ENCODE measurements at places on chromosomes 2 and 18.

DNA sequence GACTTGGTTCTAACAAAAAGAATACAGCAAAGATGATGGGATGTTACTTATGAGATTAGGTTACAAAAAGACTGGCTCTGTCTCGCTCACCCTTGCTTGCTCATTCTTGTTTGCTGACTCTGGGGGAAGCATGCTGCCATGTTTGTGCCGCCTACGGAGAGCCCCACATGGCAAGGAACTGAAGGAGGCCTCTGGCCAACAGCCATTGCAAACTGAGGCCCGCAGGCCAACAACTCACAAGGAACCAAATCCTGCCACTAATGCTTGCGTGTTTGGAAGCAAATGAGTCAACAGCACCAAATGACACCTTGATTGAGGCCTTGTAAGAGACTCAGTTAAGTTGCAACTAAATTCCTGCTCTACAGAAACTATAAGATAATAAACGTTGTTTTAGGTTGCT lies 297.6 kb upstream of the STON1 start:
- DNase-seq: no peak

DNA sequence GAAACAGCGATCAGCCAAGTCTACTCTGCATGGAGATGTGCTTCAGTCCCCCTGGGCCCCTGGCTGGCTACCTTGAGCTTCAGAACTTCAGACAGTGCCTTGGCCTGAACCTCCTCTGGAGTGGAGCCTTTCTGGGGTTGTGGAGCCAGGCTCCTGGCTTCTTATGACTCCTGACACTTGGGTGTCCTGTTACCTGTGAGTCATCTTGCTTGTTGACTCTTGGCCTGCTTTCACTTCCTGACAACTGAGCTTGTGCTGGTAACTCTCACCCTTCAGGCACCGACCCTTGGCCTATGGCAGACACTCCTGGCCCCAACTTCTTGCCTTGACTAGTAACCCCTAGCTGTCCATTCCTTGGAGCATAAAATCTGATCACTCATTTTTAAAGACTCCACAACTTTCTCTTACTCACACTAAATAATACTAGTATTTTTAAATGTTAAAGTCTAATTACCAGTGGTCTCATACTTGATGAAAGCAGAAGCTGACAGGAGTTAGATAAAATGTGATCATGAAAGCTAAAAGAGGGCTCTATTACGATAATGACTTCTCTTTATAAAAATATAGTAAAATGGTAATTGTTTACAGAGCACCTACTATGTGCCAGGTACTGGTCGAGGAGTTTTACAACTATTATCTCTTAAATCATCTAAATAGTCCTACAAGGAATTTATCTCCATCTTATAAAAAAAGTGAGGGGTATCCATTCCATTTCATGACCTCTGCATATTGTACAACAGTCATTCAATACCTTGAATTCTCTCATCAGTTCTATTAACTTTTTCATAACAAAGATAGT lies 46.3 kb upstream of the VIT start:
- DNase-seq: no peak

- DNase-seq: no peak
Measured at GRCh38 chr18:77635451-77635850, 385.8 kb downstream of the GALR1 start.

DNA sequence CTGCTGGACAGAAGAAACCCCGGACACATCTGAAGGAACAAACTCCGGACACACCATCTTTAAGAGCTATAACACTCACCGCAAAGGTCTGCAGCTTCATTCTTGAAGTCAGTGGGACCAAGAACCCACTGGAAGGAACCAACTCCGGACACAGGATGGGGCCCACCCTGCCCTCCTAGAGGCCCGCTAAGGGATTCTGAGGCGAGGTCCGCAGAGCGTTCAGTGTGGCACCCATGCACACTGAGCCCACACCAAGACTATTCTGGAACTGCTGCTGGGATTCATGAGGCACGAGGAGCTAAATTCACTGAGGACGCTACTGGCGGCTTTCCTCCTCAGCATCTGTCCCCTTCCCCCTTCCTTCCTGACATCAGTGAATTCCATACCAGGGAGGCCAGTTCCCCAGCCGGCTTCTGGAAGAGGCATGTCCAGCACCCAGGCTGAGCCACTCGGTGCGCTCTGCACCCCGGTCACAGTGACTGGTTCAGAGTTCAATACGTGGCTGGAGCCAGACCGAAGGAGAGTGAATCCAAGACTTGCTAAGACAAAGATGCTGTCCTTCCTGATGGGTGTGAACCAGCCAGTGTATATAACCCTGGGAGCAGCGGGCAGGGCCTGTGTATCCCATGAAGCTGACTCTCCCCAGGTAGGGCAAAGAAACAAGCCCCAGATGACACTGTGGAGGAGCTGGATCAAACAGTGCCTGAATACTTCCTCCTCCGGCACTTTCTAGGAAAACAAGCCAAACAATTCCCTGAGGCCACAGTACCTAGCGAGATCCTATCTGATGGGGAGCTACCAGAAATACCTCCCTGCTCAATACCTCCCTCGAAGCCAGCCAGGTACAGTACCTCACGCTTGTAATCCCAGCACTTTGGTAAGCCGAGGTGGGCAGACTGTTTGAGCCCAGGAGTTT lies 11.1 kb downstream of the HDAC4 start:
- DNase-seq: no peak

DNA sequence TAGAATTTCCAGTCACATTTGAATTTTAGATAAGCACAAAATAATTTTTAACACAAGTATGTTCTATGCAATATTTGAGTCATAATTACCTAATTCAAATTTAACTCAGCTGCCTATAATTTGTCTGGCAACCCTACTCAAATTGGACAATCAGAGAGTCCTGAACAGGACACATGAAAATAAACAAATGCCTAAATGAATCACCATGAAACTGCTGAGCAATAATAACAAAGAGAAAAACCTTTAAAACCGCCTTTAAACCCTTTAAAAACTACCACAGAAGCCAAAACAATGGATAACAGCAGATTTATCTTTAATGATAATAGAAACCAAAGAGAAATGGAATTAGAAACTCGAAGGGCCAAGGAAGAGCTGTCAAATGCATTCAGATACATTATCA lies 39.5 kb downstream of the ARL4C start:
- no peak for DNase-seq

DNA sequence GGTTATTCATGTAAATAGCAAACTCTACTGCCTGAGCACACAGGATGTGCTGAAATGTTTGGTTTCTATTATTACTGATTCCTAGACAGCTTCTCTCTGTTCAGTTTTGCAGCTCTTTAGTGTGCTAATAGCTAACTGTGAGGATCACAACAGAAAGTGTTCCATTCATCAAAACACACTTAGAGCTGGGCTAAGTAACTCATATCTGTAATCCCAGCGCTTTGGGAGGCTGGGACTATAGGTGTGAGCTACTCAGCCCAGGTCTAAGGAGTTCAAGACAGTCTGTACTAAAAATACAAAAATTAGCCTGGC lies 63.2 kb downstream of the MOGAT1 start:
- DNase-seq: no peak

DNA sequence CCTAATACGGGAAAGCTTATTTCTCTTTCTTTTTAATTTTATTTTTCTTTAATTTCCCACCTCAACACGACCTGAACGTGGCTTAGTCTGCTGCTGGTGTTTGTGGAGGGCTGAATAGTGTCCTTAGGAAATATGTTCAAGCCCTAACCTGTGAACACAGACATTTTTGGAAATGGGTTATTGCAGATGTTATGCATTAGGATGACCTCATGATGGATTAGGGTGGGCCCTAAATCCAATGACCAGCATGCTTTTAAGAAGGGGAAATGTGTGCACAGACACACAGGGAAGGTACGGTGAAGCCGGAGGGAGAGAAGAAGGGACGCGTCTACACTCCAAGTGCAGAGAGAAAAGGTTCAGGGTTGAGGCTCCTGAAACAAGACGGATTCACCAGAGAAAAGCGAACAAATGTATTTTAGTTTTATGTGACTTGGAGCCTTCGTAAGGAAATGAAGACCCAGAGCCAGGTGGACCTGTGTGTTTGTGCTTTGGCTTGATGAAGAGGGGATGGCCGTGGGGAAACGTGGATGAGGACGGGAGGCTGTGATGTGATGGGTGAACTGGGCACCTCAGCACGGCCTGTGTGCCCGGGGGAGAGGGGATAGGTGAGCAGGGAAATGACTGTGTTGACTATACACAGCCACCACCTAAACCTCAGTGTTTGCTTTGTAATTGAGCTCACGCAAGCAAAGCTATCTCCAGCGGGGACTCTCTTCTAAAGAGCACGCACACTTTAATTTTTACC lies 37.5 kb downstream of the RTP5 start:
- no peak for DNase-seq

- DNase-seq: no peak
Measured at GRCh38 chr2:127475788-127476187, 50.5 kb downstream of the IWS1 start.

- DNase-seq: no peak
Measured at GRCh38 chr2:9311488-9311887, 104.9 kb downstream of the ASAP2 start.

GRCh38 chr18:46660957-46661749 lies 4.1 kb upstream of the LOXHD1 start:
- no peak for DNase-seq

DNA sequence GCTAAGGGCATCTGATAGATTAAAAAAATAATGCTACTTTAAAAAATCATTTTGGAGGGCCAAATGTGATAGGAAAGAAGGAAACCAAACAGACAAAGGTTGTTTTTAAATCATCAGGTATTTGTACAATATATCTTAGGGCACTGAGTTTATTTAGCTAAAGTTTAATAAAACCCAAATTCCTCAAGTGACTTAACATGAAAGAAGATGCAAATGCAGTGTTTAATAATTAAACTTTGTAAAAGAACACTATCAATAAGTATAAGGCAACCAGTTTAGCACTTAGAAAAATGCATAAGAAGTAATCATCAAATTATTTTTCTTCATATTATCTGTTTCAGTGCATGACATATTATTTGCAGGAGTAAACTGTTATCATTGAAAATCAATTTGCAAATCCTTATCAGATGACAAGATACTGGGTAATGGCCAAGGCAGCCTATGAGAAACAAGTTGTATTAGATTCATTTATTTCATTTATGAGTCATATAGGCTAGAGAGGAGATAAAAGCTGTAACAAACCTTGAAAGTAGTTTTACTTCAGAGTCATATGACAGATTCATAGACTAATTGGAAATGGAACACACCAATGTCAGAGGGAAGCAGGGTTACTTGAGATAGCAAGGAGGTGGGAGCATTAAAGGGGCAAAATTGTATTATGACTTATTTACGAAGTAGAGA lies 165.5 kb downstream of the GCA start:
- no peak for DNase-seq

DNA sequence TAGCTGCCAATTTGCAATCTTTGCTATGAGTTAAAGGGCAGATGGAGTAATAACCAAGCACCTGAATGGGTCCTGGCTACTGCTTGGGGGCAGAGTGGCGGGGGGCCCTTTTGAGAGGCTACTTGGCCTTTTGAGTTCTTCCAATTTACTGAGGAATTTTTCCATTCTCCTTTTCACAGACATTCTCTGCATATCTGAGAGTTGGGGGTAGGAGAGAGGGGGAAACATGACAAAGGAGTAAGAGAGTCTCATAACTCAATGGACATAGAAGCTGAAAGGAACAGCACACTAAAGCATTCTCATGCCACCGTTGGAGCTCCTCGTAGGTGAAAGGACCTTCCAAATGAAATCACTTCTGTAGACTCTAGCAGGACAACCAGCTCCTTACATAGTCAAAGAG lies 16.1 kb downstream of the LGALSL start:
- DNase-seq: no peak

GRCh38 chr18:9846162-9846925 lies 39.4 kb upstream of the TXNDC2 start:
- DNase-seq: no peak

- no peak for DNase-seq
Measured at GRCh38 chr2:221529177-221529942, 42.7 kb downstream of the EPHA4 start.

DNA sequence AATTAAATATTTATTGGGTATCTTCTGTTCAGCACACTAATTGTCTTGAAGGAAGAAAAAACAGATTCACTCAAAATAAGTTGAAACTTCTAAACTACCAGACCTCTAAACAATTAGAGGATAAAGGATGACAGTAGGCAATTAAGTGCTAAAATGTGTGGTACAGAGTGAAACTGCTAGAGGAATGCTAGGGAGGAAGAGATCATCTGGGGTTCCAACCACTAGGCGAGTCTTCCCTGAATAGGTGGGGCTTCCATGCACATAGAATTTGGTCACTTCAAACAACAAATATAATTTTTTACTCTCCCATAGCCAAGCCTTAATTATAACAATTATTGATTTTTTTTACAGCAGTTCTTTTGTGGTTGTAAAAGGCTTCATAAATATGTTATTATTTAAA lies 559.0 kb upstream of the ZEB2 start:
- DNase-seq: no peak

- no peak for DNase-seq
Measured at GRCh38 chr2:43045866-43046265, 180.5 kb downstream of the ZFP36L2 start.

- DNase-seq: no peak
Measured at GRCh38 chr18:27839141-27839540, 337.8 kb downstream of the CDH2 start.

GRCh38 chr18:61854578-61855448 lies 38.0 kb downstream of the RNF152 start:
- no peak for DNase-seq

- no peak for DNase-seq
Measured at GRCh38 chr2:212107014-212107413, 431.6 kb downstream of the ERBB4 start.

DNA sequence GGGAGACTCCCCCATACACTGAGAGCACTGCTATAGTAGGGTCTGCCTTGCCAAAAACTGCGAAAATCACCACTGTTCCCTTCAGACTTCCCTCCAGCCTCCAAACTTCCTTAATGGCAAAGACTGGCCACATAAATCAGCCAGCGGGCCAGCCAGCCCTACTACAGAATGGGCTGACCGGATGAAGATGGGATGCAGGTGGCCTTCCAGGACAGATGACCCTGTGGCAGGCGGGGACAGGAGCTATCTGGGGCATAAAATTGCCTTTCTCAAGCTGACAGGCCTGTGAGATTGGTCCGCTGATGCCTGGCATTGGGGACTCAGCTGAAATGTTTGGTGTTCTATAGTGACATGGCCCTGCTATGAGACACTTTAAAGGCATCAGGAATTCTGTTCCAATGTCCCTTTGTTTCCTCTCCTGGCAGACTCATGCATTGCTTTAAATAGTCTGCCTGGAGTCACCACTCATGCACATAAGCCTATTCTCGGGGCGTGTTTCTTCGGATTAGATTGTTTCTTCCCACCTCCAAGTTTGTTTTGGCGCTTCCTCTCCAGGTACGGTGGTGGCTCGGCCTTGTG lies 135.9 kb downstream of the ALPK2 start:
- no peak for DNase-seq
